Stimulated activated CD8-positive, alpha-beta memory T cell treated with anti-CD3 and anti-CD28 coated beads, Interleukin-4, amount 100 ng/mL, for 24 hours (primary cell): ENCODE measurements at places on chromosomes 1 and 21.

DNA sequence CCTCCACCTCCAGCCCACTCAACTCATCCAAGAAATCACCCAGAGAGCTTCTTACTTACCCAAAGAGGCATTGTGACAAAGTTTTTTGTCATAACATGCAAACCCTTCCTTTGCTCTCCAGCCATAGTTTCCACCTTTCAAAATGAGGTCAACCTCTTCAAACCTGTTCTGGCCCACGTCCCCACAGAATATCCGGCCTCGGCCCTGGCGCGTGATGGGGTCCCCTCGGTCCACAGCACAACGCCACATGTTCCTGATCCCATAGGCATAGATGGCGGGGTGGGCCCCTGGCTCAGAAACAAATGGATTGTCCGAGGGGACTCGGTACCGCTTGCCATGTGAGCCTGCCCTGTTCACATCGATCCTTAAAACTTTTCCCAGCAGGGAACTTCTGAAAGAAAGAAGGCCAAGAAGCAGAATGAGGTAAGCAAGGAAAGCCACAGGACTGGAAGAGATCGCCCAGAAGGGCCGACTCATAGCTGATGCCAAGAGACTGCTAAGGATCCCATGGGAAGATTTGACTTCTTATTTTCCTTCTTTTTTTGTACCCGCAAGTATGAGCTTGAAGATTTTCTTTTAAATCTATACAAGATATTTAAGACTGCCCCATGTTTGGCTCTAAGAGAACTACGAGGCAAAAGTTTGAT, 7.8 kb downstream of the HHIPL2 start:
- no peak for DNase-seq

GRCh38 chr1:163085904-163086268, 16.7 kb downstream of the RGS4 start:
- no peak for DNase-seq

DNA sequence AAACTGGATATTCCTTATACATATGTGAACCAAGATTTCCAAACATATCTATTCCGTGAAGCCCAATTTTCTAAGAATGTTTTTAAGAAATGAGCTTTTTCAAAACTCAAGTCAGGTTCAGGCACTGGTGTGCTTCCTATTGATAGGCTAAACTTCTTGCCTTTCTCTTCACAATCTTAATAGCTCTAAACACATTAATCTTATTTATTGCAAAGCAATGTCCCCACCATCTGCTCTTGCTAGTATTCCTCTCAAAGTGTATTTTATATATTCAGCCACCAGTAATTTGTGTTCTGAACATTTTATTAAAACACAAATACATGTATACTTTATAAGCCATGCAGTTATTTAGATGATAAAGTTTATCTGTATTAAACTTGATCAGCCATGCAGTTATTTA, 11.5 kb downstream of the ZNF281 start:
- DNase-seq = no peak

- no peak for DNase-seq
These were observed 60.1 kb downstream of the S100B start for GRCh38 chr21:46544824-46545223.

DNA sequence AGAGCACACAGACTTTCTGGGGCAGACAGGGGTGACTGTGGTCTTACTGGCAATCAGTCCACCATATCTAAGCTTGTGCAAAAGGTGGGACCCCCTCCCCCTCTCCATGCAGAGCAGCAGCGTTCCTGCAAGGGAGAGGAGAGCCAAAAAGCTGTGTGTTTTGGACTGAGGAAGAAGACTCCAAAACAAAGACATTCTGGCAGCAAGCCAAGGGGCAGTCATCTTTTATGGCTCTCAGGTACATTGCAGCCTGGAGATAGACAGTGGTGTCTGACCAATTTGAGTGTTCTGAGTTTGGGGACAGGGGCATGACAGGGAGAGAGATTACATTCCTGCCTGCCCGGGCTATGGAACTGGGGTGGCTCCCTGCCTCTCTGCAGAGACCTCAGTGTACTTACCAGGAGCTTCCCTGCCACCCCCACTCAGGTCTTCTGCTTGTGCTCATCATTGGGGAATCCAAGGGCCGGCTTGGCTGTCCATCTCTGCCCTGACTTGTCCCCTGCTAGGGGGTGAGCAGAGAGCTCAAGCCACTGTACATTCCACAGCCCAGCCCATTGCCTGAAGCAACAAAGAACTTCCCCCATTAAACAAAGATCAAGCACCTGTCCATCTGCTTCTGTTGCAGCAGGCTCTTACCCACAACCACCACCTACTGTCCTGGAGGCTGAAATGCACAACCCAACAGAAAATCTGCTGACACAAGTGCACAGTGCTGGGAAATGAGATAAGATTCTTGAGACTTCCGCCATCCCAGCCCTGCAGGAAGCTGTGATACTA, 131.1 kb downstream of the EVI5 start:
- no peak for DNase-seq

DNA sequence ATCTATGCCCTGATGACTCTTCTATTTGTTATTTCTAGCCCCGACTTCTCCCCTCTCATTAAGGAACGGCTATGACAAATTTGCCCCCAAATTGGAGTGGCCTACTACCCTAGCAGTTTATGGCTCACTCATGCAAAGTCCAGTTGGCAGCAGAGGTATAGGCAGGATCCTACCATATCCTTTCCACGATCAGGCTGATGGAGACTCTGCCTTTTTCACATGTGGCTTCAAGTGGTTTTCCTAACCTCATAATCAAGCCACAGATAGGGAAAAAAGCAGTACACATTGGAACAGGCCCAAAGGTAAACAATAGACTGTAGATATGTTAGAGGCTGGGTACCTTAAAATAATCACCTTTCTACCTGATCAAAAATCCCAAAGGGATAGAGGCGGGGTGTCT, 292.5 kb downstream of the NCAM2 start:
- DNase-seq = no peak

- DNase-seq = no peak
These were observed 4.9 kb downstream of the MDM4 start for GRCh38 chr1:204520834-204521709.

DNA sequence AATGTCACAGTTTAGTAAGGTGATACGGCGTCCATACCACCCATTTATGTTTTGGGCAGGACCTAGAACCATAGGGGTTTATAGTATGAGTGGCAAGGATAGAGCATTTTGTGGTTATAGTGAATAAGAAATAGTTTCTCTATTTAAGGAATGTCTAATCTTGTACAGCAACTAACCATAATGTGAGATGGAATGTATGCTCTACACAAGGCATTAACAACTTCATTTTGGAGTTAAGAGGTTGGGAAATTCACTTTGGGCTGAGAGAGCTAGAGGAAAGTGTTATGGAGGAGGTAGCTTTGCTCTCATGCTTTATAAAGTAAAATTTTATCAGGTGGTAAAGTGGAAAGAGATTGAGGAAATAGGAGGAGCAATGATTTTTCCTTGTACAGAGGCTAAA, 3.0 kb upstream of the MCL1 start:
- DNase-seq = no peak

- DNase-seq = no peak
These were observed at the start of gene OLIG2 for GRCh38 chr21:33025489-33026442. Gene OLIG2 (plus strand): TSS chr21:33025935. CDS start chr21:33026863, 928 bp downstream.

GRCh38 chr1:14605945-14606344, 7.5 kb downstream of the KAZN start:
- no peak for DNase-seq

DNA sequence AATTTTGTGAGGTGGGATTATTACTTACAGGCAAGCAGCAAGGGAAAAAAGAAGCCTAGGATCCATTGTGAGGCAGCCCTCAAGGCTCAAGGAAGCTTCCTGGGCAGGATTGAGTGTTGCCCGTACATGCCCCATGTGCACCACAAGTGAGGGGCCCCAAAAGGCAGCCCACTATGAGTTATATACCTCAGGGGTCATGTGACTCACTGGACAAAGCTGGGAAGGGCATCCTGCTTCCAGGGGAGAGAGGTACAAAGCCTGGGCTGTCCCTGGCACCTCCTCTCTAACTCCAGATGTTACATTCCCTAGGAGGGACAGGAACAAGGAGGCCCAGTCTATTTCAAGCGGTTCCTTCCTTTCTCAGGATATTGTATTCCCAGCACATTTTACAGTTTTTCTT, 34.0 kb upstream of the CD1D start:
- DNase-seq = no peak

GRCh38 chr1:40153073-40153770, 8.0 kb upstream of the RLF start:
- no peak for DNase-seq

DNA sequence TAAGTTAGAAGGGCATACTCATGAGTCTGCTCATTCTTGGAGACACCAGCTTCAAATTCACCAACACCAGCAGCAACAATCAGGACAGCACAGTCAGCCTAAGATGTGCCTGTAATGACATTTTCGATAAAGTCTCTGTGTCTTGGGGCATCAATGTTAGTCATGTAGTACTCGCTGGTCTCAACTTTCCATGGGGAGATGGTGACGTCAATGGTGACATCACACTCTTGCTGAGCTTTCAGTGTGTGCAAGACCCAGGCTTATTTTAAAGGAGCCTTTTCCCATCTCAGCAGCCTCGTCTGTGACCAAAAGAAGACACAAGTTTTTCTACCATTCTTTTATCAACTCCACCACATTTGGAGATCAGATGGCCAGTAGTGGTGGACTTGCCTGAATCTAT, 75.5 kb downstream of the SERINC2 start:
- DNase-seq = no peak
